NCI-H2227 treated with DMSO at 0.1 percent for 48 hours (cell line): ENCODE measurements at places on chromosomes 5 and 9.

GRCh38 chr9:28741459-28741858, 1168.2 kb upstream of the C9orf72 start:
- no peak for DNase-seq

- no peak for DNase-seq
These were observed 39.2 kb upstream of the NEK6 start for GRCh38 chr9:124218438-124218982.

GRCh38 chr9:126160067-126160853, 166.4 kb upstream of the MVB12B start:
- DNase-seq, result no peak

- DNase-seq, result no peak
These were observed 176.1 kb downstream of the TRPM3 start for GRCh38 chr9:70945301-70945700.

GRCh38 chr5:157820593-157821252, 38.2 kb downstream of the CLINT1 start:
- peak; percentile 21 for DNase-seq

GRCh38 chr9:76200745-76201144, 193.5 kb downstream of the RFK start:
- DNase-seq, result peak; percentile 11

GRCh38 chr9:73613092-73613701, 461.5 kb downstream of the ANXA1 start:
- no peak for DNase-seq

- DNase-seq, result no peak
These were observed 19.0 kb downstream of the CTXN3 start for GRCh38 chr5:127667926-127668325.

DNA sequence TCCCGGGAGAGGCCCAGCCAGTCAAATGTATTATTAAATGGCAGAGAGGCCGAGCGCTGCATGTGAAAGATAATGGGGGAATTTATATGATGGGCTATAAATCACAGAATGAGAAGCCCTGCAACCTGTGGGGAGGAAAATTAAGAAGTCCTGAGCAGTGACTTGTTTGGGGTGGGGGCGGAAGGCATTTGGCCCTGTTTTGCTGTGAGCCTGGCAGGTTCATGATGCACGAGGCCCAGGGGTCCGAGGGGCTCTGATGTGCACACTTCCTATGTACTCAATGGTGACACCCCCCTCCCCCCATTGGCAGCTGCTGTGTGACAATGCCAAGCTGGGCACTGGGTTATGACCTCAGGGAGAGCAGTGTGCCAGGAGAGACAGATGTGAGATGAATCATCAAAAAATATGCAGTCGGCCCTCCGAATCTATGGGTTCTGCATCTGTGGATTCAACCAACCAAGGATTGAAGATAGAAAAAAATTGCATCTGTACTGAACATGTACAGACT, 13.7 kb upstream of the DAB2IP start:
- DNase-seq, result peak; percentile 77

DNA sequence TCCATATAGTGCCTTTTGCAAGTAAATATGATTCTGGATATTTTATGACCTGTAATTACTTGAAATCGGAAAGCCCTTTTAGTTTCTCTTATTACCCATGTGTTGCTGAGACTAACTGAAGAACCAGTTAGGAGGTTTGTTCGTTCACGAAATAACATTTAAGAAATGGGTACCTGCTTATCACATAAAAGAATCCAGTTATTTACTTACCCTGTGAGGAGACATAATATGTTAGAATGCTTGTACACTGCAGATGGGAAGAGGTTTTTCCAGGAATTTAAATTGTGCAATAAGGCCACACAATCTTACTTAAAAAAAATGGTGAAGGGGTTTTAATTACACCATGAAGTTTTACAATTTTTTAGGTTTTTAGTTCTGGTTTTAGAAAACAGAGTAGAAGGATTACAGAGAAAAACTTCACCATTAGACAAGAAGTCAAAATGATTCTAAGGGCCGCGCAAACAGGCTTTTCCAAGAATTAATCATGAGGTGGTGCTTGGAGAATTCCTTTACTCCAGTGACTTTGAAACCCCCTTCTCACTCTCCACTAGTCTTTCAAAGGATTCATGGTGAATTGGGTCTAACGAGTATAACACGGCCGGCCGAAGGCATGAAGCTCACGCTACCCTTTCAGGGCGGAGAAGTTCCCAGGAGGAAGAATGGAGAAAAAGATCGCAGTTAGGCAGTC, 1.1 kb upstream of the PTGER4 start:
- DNase-seq, result peak; percentile 2

DNA sequence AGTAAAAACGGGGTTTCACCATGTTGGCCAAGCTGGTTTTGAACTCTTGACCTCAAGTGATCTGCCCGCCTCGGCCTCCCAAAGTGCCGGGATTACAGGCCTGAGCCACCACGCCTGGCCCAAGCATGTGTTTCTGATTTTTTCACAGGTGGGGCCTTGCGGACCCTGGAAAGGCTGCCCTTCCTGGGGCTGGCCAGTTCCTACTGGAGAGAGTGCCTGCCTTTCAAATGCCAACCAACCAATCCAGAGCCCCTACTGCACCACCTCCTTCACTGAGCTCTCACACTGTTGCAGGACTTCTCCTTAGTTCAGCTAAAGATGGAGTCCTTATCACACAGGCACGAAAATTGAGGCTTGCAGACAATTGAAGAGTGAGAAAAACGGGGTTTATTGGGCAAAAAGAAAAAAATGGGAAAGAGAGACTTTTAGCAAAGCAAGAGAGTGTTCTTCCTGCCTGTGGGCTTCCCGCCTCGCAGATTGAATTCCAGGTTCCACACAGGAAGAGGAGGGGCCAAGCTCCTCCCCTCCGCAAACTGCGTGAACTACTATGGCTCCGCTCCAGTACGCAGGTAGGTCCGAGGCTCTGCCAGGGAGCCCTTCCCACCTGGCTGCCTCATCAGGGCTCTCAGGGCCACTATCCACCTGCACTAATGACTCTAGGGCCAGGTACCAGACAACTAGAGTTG, 8.3 kb upstream of the CMBL start:
- DNase-seq, result no peak

DNA sequence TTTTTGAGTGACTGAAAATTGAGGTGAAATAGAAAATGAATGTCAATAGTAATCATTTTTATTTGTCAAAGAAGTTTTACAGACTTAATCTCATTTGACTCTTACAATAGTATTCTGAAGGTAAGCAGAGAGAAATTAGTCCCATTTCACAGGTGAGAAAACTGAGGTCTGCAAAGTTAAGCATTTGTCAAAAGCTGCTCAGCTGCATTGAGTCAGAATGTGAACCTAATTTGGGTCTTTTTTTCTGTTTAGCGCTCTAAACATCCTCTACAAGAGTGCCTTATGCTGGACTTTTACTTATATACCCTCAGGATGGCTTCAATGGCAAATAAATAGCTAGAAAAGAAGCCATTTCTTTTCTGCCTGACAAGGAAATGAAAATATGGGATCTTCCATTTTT, 135.7 kb downstream of the RASGRF2 start:
- no peak for DNase-seq

GRCh38 chr9:116282597-116282996, 129.0 kb downstream of the PAPPA start:
- DNase-seq, result no peak

GRCh38 chr5:119390404-119390803, 34.6 kb downstream of the TNFAIP8 start:
- no peak for DNase-seq

DNA sequence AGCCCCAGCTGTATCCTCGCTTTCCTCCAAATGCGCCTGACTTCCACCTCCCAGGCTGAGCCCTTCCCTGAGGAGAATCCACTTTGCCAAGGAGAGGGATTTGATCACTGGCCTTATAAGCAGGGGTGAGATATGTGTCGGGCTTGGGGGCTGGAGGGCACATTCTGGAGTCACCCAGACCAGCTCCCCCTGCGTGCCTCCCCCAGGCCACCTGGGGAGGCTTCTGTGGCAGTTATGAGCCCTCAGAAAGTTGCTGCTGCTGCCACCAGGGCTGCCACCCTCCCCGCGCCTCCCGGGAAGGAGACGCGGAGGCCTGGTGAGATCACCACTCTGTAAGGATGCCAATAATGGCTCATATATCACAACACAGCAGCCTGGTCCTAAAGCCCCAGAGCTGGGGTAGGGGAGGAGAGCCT, 211.5 kb downstream of the PAPPA start:
- DNase-seq, result no peak
